Spinal cord (tissue), 10 donors: ENCODE measurements at places on chromosomes 1 and 21.

DNA sequence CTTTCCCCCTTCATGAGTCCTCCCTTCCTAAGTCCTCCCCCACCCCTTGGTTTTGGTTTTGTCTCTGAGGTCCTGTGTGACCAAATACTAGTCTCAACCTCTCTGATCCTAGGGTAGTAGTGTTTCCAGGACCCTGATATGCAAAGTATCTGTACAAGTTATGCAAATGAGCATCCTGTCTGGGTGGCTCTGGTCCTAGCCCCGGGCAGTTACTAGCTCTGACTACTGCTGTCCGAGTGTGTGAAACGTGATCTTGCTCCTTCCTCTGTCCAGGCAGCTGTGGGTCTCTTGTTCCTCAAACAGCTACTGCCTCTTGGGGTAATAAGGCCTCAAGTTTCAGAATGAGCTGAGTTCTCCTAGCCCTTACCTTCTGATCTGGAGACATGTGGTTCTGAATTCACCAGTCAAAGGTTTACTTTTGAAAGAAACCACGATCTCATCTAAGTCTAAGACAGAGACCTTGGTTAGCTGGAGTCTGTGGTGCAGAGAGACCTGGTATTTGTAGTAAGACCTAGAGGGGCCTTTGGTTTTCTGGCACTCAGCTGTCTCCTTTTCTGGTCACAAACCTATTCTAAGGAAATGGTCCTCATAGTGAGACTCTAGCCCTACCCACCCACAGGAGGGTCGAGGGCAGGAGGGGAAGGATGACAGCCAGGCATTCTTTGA is 31.0 kb upstream of the IL19 start:
- H3K27me3 ChIP-seq: no peaks in the 10 kb centered on the region
- H3K27ac ChIP-seq: no peak overlapping the region
- H3K36me3 ChIP-seq: peaks cover 11% of the 10 kb centered on the region
- no peak overlapping the region for H3K4me3 ChIP-seq
- DNase-seq: no peak
- H3K4me1 ChIP-seq: no peaks in the 10 kb centered on the region

- H3K27ac ChIP-seq: no peak overlapping the region
- H3K4me3 ChIP-seq: no peak overlapping the region
- no peaks in the 10 kb centered on the region for H3K27me3 ChIP-seq
- H3K36me3 ChIP-seq: no peaks in the 10 kb centered on the region
- H3K4me1 ChIP-seq: no peaks in the 10 kb centered on the region
Observed at GRCh38 chr1:195345149-195345548, 1263.1 kb downstream of the KCNT2 start.

- H3K27ac ChIP-seq: peak overlapping the region; percentile 94
- peak; percentile 29 for DNase-seq
- H3K4me1 ChIP-seq: peaks cover 11% of the 10 kb centered on the region
- no peaks in the 10 kb centered on the region for H3K36me3 ChIP-seq
- peak overlapping the region; percentile 89 for H3K4me3 ChIP-seq
Observed at GRCh38 chr1:89633248-89633799, 404 bp downstream of the LRRC8C start.

DNA sequence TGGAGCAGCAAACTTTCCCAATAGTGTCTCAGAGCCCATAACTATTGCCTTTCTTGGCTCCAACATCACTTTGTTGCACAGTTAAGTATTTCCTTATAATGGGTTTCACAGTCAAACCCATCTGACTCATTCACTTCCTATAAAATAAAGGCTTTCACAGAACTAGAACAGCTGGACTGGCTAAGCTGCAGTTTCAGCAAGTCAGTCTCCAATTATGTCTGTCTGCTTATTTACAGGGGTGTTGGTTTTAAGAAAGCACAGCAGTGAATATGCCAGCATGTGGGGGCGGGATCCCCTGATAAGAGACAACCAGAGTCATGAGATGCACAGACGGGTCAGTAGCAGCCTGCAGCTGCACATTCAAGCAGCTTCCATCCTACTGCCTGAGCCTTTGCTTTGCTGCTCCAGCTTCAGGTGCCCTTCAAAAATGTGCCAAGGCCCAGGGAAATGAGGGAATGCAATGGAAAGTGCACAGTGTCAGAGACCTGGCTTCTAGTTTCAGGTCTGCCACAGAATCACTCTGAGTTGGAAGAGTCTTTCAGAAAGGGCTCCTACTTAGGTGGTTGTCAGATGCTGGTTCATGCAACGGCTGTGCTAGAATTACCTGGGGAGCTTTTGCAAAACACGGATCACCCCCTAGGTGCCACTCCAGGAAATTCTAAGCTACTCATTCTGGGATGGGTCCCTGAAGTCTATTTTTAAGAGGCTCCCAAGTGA is 24.8 kb downstream of the RNF19B start:
- DNase-seq: no peak
- H3K27me3 ChIP-seq: no peaks in the 10 kb centered on the region
- H3K27ac ChIP-seq: no peak overlapping the region
- H3K36me3 ChIP-seq: peaks cover 61% of the 10 kb centered on the region

GRCh38 chr1:101050869-101051268 is 25.3 kb upstream of the DPH5 start:
- DNase-seq: no peak
- H3K4me3 ChIP-seq: no peak overlapping the region
- no peak overlapping the region for H3K27ac ChIP-seq
- no peaks in the 10 kb centered on the region for H3K36me3 ChIP-seq
- no peaks in the 10 kb centered on the region for H3K27me3 ChIP-seq
- no peaks in the 10 kb centered on the region for H3K4me1 ChIP-seq

- peaks cover 4% of the 10 kb centered on the region for H3K4me1 ChIP-seq
- no peaks in the 10 kb centered on the region for H3K27me3 ChIP-seq
- H3K36me3 ChIP-seq: no peaks in the 10 kb centered on the region
- H3K27ac ChIP-seq: no peak overlapping the region
- DNase-seq: no peak
Observed at GRCh38 chr1:228923973-228924686, 188.9 kb downstream of the RHOU start.

- DNase-seq: peak; percentile 52
- peak within 1 kb of the TSS; percentile 82 for H3K27ac ChIP-seq
- H3K4me3 ChIP-seq: peak within 1 kb of the TSS; percentile 63
- H3K36me3 ChIP-seq: peaks cover 11% of the 10 kb centered on the region
- H3K27me3 ChIP-seq: no peaks in the 10 kb centered on the region
Observed at GRCh38 chr1:25875154-25875855, at the start of gene PAQR7. Gene PAQR7 (minus strand): TSS chr1:25875708. CDS start chr1:25863839, 11,869 bp downstream.

- no peak overlapping the region for H3K4me3 ChIP-seq
- H3K4me1 ChIP-seq: peaks cover 28% of the 10 kb centered on the region
- peaks cover 9% of the 10 kb centered on the region for H3K27me3 ChIP-seq
Observed at GRCh38 chr1:53473463-53473862, 14.3 kb downstream of the DMRTB1 start.

GRCh38 chr1:55375617-55376258 is 160.6 kb upstream of the USP24 start:
- no peaks in the 10 kb centered on the region for H3K27me3 ChIP-seq
- H3K4me3 ChIP-seq: no peak overlapping the region
- peaks cover 9% of the 10 kb centered on the region for H3K4me1 ChIP-seq
- H3K27ac ChIP-seq: no peak overlapping the region
- peak; percentile 30 for DNase-seq

DNA sequence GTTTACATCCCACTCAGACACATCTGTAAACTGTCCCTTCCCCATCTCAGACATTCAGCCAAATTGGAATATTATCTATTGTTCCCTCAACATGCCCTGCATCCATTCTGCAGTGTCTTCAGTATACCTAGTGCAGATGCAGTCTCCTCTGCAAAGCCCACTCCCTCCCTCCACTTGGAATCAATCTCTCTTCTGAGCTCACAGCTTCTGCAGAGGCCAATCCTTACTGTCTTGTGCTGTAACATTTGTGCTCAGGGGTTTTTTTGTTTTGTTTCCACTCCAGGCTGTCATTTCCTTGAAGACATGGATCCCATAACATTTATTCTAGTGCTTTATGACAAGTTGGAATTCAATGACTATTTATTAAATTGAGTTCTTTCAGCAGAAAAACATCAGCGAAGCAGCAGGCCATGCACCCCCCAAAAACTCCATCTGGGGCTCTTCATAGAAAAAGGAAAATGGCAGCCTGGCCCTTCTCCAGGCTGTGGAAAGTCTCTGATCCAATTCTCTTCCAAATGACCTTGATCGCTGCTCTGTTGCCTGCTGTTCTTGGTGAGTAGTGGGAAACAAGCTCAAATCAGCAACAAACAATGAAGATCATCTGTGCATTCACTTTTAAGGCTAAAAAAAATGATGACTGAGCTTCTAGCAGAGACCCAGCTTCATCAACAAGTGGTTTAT is 8.7 kb downstream of the C4BPA start:
- no peaks in the 10 kb centered on the region for H3K4me1 ChIP-seq
- H3K27me3 ChIP-seq: no peaks in the 10 kb centered on the region
- DNase-seq: peak; percentile 4
- no peak overlapping the region for H3K4me3 ChIP-seq
- H3K27ac ChIP-seq: no peak overlapping the region
- no peaks in the 10 kb centered on the region for H3K36me3 ChIP-seq

GRCh38 chr1:19029191-19030085 is 73.0 kb upstream of the IFFO2 start:
- no peaks in the 10 kb centered on the region for H3K36me3 ChIP-seq
- H3K4me3 ChIP-seq: no peak overlapping the region
- H3K27me3 ChIP-seq: peaks cover 2% of the 10 kb centered on the region

DNA sequence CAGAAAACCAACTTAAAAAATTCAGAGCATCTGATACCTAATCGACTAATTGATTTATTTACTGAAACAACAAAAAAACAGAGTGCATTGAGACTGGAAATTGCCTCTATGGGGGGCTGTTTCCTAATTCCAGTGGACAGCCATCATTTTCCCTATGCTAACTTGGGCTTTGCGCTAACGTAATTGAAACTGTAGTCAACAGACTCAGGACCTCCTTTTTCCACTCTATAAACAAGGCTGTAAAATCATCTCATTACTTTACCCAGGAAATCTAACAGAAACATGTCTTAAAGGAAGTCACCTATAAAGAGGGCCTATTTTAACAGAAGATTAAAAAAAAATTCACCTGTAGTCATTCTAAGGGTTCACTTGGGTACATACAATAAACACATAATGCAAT is 2.1 kb downstream of the ERG start:
- no peaks in the 10 kb centered on the region for H3K36me3 ChIP-seq
- no peaks in the 10 kb centered on the region for H3K4me1 ChIP-seq

GRCh38 chr1:214027498-214027897 is 39.7 kb downstream of the PROX1 start:
- peaks cover 8% of the 10 kb centered on the region for H3K4me1 ChIP-seq
- no peak for DNase-seq
- H3K27me3 ChIP-seq: no peaks in the 10 kb centered on the region
- H3K36me3 ChIP-seq: no peaks in the 10 kb centered on the region

DNA sequence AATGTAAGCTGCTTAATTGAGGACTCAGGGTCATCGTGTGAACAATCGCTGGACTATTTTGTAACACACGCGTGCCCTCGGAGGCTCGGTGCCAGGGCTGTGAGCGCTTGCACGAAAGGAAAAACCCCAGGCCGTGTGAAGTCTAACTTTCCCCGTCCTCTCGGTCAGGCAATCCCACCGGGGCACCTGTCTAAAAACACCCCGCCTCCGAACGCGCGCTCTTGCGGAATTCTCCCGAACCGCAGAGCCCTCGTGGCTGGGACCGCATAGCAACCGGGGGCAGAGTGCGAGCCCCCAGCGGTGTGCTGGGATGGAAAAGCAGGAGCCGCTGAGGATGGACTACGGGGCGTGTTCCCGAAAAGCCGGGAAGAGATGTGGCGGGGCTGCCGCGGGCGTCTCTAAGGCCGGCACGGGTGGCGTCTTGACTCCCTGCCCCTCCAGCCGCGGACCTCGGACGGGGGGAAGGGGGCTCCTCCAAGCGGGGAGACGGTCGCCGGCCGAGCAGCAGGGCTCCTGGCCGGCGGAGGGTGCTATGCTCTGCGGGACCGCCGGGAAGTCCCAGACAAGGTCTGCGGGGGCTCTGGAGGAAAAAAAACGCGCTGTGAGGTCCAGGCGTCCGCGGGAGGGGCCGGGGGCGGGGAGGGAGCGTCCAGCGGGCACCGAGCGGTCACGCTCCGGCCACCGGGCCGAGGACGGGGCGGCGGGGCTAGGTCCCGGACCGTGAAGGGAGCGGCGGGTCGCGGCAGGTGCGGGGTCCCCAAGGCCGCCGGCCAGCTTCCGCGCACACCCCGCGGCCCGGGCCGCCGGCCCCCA is 936 bp downstream of the ZBTB21 start:
- peak overlapping the region; percentile 98 for H3K27ac ChIP-seq
- no peak for DNase-seq
- H3K36me3 ChIP-seq: no peaks in the 10 kb centered on the region
- H3K27me3 ChIP-seq: no peaks in the 10 kb centered on the region

GRCh38 chr1:199948587-199949280 is 78.8 kb upstream of the NR5A2 start:
- no peaks in the 10 kb centered on the region for H3K4me1 ChIP-seq
- H3K27me3 ChIP-seq: no peaks in the 10 kb centered on the region

DNA sequence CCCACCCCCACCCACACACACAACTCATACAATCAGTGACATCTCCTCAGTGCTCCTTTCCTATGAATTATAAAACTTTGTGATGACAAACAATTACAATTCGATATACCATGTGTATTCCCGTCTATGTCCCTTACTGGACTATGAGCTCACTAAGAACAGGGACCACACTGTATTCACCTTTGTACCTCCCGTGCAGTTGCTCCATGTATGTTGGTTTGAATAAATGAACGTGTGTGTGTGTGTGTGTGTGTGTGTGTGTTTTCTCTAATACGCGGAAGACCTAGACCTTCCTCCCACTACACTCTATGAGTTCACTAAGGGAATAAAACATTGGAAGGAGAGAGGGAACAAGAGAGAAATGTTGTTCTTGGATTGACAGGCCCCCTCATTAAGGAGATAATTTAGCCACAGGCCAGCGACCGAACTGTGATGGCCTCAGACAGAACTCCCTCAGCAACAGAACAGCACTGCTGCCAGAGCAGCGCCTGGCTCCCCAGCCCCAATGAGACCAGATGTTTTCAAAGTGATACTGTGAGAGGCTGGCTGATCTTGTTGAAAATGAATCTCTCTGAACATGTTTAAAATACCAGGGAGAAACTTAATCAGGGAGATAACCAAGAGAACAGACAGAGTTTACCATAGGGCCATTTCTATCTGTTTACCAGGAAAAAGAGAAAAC is 21.7 kb downstream of the BCAR3 start:
- no peaks in the 10 kb centered on the region for H3K27me3 ChIP-seq
- no peaks in the 10 kb centered on the region for H3K36me3 ChIP-seq
- DNase-seq: no peak
- H3K4me1 ChIP-seq: peaks cover 10% of the 10 kb centered on the region
- H3K27ac ChIP-seq: no peak overlapping the region
- no peak overlapping the region for H3K4me3 ChIP-seq

DNA sequence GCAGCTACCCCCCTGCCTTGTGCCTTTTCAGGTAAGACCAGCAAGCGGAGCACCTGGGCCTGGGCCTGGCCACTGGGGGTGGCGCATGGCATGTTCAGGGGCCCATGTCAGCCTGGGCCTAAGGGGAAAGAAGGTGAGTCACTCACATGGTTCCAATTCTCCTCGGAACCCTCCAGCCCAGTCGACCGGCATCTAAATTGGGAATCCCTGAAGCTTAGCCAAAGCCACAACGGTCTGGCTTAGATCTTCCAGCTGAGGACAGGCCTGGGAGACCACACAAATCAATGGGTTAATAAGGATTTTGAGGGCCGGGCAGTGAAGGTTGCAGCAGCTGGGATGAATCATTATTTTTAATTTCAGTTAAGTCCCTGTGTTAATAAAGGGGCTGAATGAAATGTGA is 145.1 kb upstream of the SMYD2 start:
- no peak for DNase-seq
- H3K36me3 ChIP-seq: no peaks in the 10 kb centered on the region
- H3K4me3 ChIP-seq: no peak overlapping the region
- H3K27ac ChIP-seq: no peak overlapping the region
